Stimulated activated CD8-positive, alpha-beta memory T cell treated with anti-CD3 and anti-CD28 coated beads, Interleukin-7, amount 100 ng/mL, for 4 hours (primary cell): ENCODE measurements at places on chromosomes 12 and 14.

- no peak for DNase-seq
Observed at GRCh38 chr12:15540005-15540404, 217.7 kb downstream of the PTPRO start.

DNA sequence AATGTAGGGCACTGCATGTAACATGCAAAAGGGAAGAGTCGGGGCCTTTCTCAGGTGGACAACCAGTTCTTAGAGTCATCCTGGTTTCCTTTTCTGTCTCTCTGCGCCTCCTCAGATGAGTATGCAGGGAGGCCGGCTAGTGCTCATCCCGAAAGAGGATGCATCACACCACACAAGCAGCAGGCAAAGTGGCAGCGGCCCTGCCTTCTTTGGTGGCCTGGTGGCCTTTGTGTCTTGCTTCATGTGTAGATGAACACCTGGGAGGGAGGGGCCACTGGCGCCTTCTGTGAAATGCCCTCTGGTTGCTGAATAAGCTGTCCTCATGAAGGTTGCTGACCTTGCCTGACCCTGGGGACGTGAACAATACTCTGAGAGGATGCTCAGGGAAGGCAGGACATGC lies 18.0 kb downstream of the SLC24A4 start:
- DNase-seq = no peak

- no peak for DNase-seq
Observed at GRCh38 chr14:85564841-85565527, 35.0 kb downstream of the FLRT2 start.

DNA sequence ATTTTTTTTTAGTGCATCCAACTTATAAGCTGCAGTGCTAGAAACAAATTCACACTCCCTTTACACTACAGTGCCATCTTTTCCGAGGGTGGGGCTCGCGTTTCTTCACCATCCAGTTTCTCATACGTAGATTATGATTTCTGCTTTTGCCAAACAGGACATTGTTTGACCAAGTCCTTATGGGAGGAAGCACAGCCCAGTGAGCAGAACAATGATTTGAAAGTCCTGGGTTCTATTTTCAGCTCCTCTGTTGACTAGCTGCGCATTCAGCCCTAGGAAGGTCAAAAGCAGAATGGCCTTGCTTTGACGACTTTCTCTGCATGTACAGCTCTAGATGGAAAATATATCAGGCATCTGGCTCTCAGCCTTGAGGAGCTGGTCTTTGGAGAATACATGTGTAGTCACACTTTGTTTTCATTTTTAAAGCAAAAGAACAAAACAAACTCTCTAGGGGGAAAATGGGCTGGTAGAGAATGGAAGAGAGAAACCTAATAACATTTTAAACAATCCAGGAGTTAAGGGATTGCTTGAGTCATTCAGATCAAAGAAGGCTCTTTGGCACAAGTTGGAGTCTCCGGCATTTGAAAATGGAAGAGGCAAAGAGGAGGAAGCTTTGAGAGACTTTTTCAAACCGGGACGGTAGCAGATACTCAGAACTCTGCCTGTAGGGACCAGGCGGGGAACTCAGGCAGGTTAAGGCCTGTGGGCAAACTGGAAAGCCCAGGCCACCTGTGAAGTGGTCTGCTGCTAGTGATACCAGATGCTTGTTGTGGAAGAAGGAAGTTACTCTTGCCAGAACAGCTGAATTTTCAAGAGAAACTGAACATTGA lies 257.3 kb upstream of the PLEKHG7 start:
- DNase-seq = no peak

DNA sequence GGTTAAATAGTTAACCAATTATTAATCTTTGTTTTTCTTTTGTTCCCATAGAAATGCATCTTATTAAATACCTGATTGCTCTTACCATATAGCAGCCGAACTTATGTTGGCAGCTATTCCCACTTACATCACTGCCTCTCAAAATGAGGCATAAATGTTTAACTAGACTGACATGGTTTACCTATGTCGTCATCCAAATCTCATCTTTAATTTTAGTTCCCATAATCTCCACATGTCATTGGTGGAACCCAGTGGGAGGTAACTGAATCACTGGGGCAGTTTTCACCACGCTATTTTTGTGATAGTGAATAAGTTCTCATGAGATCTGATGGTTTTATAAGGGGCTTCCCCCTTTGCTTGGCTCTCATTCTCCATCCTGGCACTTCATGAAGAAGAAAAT lies 499.2 kb upstream of the ATP2B1 start:
- DNase-seq = no peak

- DNase-seq = no peak
Observed at GRCh38 chr14:28102001-28102400, 664.6 kb upstream of the FOXG1 start.
